ENCODE measurements at places on chromosomes 5 and 9.

GRCh38 chr5:125558466-125558865 lies 812.0 kb upstream of the ZNF608 start:
- DNase-seq: no peak

- DNase-seq: no peak
These were observed 165.9 kb downstream of the SH3GL2 start for GRCh38 chr9:17744786-17745185.

- DNase-seq: no peak
These were observed 3.8 kb upstream of the KLHL3 start for GRCh38 chr5:137739737-137740136.

DNA sequence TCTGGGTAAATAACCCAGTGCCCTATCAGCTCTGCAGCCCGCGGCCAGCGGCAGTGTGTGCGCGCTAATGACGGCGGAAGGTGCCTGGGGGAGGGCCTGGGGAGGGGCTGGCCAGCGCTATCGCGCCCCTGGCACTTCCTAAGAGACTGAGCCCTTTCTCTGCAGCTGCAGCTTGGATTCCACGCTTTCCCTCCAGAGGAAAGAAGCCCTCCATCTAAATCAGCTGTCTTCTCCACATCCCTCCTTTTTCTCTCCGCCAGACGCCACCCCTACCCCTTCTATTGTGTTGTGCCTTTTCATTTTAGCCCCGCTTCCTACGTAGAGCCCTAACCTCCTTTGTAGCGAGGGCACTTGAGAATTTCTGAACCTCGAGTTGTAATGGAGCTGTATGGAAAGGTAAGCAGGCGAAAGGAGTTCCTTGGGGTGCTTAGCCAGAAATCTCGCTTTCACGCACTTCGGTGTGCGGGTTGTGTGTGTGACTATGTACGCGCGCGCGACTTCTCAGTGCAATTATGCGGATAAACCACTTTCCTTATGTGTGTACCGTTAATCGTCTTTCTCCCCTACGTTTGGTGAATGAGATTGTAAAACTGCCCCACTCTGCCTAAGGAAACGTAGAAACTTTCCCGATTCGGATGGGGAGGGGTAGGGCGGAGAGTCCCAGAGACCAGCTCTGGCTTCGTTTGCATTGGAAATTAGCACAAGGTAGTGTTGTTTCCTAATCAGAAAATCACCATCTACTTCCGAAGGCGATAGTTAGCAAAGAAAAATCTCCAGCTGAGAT lies 664 bp upstream of the RAB3C start:
- no peak for DNase-seq

- DNase-seq: no peak
These were observed 91.0 kb downstream of the SNX18 start for GRCh38 chr5:54608423-54609085.

- no peak for DNase-seq
These were observed 96.9 kb downstream of the MED27 start for GRCh38 chr9:131982671-131983239.

- DNase-seq: no peak
These were observed 167.5 kb downstream of the HSPA4 start for GRCh38 chr5:133219296-133219695.

DNA sequence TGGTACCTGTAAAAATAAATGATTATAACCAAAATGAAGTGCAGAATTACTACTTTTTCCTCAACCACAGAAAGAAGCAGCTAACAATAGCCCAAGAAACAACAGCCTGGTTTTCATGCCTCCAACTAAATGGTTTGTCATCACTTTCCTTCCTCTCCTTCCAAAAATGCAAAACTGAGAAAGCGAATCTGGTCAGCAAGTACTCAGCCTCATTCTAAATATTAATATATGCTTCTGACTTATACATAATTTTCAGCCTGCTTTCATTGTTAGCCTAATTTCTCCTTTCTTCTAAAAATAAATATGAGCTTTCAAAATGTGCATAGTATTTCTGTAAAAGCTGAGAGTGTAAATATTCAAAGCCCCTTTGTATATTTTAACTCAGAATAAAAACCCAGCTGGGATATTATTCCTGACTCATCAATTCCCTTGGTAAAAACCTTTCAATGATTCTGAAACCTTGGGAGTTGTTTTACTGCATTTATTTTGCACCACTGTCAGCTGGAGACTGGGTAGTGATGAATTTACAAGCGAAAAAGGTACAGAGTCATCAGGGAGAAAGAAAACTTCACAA lies 21.5 kb downstream of the RXFP3 start:
- no peak for DNase-seq
